Stimulated activated CD8-positive, alpha-beta memory T cell treated with anti-CD3 and anti-CD28 coated beads, Interleukin-15, amount 100 ng/mL, for 4 hours (primary cell): ENCODE measurements at places on chromosomes 5 and 9.
A peak's percentile ranks its signal among the peaks of the same experiment; 100 is the strongest.

DNA sequence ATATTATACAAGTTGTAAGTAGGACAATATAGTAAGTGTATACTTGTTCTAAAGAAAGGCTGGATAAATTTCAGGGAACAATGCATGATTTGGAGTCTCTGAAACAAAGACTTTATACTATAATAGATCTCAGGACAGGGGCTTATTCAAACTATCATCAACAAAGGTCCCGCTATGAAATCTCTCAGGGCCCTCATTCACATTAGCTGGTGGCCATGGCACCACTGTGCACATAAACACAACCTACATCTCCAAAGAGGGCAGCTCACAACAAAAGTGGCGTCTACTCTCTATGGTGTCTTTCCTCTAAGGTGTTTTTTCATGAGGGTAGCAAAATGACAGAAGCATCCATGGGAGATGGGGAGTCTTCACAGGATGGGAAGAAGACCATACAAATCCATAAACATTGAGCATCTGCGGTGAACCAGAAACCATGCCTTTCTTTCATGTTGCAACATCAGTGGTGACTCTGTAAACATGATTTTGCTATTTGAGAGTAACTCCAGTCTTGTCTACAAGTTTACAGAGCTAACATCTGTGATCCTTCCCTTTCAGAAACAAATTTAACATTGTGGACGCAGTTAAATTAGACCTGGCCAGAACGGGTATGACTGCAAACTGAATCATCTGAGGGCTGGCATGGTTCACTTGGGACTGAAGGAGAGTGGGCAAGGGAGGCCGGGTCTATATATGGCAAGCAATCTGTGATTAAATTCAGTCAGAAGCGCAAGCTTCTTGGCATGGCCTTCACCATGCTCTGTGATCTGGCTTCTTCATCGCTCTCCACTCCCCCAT is 5.5 kb downstream of the TTLL11 start:
- no peak for DNase-seq

DNA sequence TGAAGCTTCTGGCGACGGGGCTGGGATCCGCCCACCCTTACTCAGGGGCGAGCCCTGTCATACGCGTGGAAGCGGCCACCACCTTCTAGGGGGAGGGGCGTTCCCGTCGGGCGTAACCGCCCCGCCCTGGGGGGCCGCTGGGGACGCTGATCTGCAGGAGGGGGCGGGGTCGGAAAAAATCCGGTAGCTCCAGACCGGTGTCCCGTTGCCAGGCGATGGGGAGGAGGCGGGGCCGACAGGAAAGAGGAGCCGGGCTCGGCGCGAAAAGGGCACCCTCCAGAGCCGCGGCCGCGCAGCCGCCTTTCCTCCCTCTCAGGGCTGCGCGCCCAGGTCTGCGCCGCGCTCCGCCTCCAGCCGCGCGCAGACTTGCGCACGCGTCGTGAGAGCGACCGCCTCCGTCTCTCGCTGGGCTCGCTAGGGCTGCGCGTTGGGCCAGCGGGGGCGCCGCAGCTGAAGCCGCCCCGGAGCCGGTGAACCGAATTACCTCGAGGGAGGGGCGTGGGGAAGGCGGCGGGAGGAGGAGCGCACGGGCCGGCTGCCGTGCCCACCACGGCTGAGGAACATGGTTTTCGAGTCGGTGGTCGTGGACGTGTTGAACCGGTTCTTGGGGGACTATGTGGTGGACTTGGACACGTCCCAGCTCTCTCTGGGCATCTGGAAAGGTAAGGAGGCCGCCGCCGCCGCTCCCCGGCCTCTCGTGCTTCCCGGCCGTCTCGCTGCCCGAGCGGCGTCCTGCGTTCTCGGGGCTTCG is at the start of gene VPS13A:
VPS13A (plus strand) TSS at position 392 of the 751 bp plus-strand sequence; CDS start at position 563, 171 bp downstream.
- peak; percentile 85 for DNase-seq

- no peak for DNase-seq
These were observed 50.8 kb downstream of the DMRT2 start for GRCh38 chr9:1100945-1101344.

DNA sequence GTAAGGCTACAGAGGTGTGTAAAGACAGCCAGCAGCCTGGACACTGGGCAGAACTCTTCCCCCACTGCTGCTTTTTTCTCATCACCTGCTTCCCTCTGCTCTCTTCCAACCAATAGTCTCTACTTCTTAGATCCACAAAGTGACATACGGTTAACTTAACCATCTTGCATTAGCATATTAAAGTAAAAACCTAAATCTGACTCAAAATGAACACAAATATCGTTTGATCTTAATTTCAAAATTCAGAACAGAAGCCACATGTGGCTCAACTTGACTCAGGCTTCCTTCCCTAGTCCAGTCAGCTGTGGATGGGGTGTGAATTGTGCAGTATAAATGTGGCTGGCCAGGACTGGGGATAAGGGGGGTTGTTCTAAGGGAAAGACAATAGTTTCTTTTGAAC is 114.3 kb downstream of the STARD4 start:
- DNase-seq = no peak
